ENCODE measurements at places on chromosomes 7 and 10. TPM values are rescaled to one million over a fixed set of nuclear protein-coding genes. Genes with fewer than 3 reads are reported as not detected.

The CABCOCO1 gene
- not detected for total RNA-seq

The ARHGAP22 gene
- 19.1 TPM for total RNA-seq

DNA sequence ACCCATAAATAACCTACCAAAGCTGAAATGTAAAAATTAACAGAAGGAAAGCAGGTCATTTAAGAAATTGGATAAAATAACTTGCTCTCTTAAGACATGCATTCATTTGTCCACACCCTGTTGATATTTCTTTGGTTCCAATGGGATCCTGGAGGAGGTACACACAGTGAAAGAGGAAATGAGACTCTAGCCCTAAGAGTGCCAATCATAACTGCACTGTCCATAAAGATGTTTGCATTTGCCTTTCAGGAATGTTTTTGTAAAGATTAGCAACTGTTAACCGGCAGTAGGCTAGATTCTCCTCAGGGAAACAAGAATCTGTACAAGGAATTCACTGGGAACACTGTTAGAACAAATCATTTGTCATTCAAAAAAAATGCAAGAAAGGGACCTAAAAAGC is 61.0 kb downstream of the MEOX2 start:
- no peaks in the 10 kb centered on the region for H3K36me3 ChIP-seq
- no peak overlapping the region for H3K27ac ChIP-seq
- no peak overlapping the region for H3K4me3 ChIP-seq
- no peaks in the 10 kb centered on the region for H3K27me3 ChIP-seq
- H3K4me1 ChIP-seq, result peaks cover 2% of the 10 kb centered on the region
- no peak for DNase-seq

DNA sequence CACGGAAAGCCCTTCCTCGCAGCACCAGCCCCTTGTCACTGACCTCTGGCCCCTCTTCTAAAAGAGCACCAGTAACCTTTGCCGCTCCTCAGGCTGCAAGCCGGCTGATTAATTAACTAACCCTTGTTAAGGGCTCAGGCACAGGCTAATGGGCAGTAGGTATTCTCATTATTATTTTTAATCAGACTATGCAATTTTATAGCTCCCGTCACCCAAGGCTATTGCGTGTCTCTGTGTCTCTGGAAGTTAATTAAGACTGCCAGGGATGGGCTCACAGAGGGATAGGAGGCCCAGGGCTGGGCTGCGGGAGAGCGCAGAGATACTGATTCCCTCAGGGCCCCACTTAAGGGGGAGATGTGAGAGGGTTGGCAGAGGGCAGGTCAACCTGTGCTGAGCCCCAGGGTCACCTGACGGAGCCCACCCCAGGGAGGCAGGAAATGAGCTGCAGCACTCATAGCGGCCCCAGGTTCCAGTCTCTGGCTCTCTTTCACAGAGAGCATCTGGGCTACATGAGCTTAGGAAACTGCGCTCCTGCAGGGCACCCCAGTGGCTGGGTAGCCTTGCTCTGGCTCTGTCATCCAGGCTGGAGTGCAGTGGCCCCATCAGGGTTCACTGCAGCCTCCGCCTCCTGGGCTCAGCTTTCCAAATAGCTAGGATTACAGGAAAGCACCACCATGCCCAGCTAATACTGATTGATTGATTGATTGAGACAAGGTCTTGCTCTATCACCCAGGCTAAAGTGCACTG is 92.2 kb upstream of the LRRC4 start:
- no peak for DNase-seq
- H3K36me3 ChIP-seq, result no peaks in the 10 kb centered on the region
- no peak overlapping the region for H3K27ac ChIP-seq

- H3K4me1 ChIP-seq, result no peaks in the 10 kb centered on the region
- H3K4me3 ChIP-seq, result no peak overlapping the region
- peaks cover 4% of the 10 kb centered on the region for H3K36me3 ChIP-seq
- H3K27ac ChIP-seq, result no peak overlapping the region
Measured at GRCh38 chr10:50464004-50464409, 159.7 kb downstream of the SGMS1 start.

Data from aorta (tissue), 5 donors.